IPS DF 19.7 (cell line): ENCODE measurements at places on chromosomes 1 and 21.

DNA sequence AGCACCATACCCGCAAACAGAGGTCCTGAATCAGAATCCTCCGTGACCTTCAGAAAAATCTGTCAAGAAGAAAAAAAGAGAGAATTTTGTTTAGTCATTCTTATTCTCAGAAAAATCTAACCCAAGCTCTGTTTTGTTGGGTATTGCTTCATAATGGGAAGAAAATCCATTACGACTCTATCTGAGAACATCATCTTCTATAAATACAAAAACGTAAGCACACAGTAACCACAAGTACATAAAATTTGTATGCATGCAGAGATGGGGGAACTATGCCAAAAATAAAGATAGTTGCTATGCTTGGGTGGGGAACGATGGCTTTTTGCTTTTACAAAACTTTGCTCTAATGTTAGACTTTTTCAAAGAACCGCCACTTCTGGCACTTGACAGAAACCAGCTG is 84.2 kb downstream of the ABCA4 start:
- no peak for DNase-seq

- DNase-seq: no peak
These were observed 19.8 kb downstream of the IQGAP3 start for GRCh38 chr1:156552518-156552917.

DNA sequence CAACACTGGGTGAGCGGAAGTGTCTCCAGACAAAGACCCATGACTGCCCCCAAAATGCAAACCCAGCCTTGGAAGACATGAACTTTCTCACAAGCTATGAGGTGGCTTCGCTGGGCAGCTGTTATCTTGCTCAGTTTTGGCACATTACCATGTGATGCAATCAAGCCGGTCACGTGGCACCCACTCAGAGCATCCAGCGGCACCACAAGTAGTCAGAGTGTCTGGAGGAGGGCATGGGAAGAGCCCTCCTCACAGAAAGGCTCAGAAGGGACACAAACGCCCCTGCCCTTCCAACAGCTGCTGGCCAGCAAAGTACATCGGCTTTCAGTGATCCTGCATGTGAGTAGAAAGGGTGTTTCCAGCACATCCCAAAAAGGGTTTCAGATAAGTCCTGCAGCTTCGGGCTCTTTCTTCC is 145.5 kb upstream of the IRF2BP2 start:
- DNase-seq: no peak

GRCh38 chr1:23593556-23594148 is 34.4 kb upstream of the ID3 start:
- DNase-seq: no peak

GRCh38 chr1:155192346-155193274 is 15.1 kb downstream of the THBS3 start:
- DNase-seq: no peak

DNA sequence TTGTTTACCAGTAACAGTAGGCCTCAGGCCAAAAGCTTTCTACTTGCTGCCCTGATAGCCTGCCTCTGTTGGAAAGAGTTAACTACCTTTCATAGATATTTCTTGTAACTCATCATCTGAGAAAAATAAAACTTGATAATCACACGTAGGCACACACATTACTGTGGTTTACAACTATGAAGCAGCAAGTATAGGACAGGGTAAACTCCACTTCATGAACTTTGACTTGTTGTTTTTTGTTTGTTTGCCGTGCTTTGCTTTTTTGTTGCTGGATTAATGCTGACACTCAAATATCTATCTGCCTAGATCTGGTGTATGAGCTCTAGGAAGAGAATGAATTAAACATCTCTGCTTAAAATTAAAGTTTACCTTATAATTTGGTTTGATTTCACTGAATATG is 924.7 kb upstream of the ADGRL2 start:
- no peak for DNase-seq

DNA sequence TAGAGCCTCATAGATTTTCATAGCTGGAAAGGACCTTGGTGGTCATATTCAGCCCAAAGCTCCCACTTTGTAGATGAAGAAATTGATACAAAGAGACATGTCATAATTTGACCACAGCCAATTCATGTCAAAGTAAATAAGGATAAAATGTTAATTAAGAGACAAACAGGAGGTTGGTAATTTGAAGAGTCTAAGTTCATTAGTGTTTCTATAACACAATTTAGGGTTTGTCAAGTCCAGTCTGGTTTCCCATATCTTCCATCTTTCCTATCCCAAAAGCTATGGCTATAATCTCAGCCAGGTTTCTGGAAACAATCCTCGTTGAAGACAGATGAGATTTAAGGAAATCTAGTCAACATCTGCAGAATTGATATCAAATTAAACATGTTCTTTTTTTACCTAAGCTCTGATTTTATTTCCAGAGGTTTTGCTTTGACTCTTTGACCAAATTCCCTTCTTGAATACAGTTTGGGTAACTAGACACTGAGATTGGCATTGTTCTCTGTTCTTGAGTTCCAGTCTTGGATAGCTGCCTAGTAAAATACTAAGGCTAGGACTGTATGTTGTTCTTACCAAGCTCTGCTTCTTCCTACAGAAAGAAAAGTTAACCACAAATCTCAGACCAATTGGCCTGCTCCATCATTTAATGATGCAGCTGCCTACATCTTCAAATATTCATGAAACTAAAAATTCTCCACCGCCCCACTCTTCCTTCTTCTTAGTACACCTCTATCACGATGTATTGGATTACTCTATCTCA is 62.0 kb downstream of the SLC44A5 start:
- no peak for DNase-seq

- DNase-seq: no peak
These were observed 39.0 kb upstream of the SAMSN1 start for GRCh38 chr21:14585122-14585521.

- no peak for DNase-seq
These were observed 36.0 kb upstream of the IL19 start for GRCh38 chr1:206734499-206735142.

GRCh38 chr1:60087681-60088080 is 14.1 kb upstream of the C1orf87 start:
- DNase-seq: no peak

GRCh38 chr1:79852004-79852403 is 845.5 kb upstream of the ADGRL4 start:
- no peak for DNase-seq
